Ecto neural progenitor cell (in vitro differentiated cells): ENCODE measurements at places on chromosomes 5 and 9.

GRCh38 chr5:60843936-60844905 lies at the start of gene ELOVL7:
TSS of gene ELOVL7 (minus strand) at chr5:60844269. CDS start at chr5:60787397, 56,872 bp downstream.
- DNase-seq: peak; percentile 88

- peak; percentile 53 for DNase-seq
Measured at GRCh38 chr5:57887851-57888621, 405.4 kb upstream of the ACTBL2 start.

GRCh38 chr5:172356047-172356446 lies 72.5 kb upstream of the UBTD2 start:
- no peak for DNase-seq

DNA sequence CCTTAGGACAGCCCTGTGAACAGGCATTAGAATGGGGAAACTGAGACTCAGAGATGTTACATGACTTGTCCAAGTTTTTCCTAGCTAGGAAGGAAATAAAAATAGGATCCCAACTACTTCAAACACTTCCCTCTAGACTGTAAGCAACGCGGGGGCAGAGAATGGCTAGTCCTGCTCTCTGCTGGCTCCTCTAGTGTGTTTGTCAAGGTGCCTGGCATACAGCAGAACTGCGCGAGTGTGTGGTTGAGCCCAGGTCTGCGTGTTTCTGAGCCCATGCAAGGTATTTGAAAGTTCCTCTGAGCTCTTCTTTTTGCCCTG lies 152.5 kb downstream of the MACROH2A1 start:
- DNase-seq: no peak

GRCh38 chr5:157454273-157454672 lies 5.7 kb upstream of the NIPAL4 start:
- peak; percentile 16 for DNase-seq

DNA sequence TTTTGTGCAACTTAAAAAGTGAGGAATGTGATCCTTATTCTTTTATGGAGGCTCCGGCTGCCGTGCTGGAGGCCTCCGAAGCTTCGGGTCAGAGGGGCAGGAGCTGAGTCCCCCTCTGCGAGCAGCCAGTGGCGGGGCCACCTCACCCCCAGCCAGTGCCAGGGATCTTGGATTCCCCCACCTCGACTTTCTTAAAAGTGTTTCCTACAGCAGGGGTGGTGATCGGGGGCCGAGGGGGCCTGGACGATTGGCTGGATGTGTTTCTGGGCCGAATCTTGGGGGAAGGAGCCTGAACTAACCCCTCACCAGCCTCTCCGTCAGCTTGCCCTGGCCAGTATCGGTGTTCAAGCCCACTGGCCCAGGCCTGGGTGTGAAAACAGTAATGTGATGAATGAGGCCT lies 92.2 kb upstream of the LMX1B start:
- DNase-seq: no peak

- no peak for DNase-seq
Measured at GRCh38 chr9:69674716-69675438, 2.7 kb upstream of the APBA1 start.

- DNase-seq: no peak
Measured at GRCh38 chr5:95237324-95237723, 47.6 kb downstream of the MCTP1 start.

DNA sequence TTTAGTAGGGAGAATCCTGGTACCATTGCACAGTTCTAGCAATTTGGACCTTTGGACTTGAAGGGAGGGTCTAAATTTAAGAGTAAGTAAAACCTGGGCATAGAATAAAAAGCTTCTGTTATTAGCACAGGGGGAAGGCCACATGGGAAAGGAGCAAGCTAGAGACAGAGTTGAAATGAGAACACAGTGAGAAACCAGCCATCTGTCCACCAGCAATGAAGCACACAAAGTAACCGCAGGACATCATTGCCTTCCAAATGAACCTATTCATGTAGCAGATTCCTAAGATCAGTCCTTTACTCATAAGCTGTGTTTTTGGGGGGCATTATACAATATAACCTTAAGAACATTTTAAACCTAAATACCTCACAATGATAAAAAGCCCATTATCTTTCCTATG lies 407.4 kb downstream of the HCN1 start:
- no peak for DNase-seq

DNA sequence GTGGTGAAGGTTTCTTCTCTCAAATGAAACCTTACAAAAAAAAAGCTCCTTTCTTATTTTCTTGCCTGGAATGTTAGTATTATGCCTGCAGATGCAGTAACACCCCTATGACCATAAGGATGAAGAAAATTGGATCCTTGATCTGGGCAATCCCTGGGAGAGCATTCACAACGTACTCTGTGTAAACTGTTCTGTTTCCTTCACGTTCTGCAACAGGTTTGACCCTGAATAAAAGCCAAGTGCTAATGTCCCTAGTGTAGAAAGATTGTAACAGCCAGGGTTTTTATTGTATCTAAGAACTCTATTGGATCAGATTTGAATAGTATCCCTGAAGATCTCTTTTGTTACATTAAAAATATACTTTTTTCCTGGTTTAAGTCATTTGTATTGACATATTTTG lies 1639.6 kb upstream of the ACO1 start:
- no peak for DNase-seq

DNA sequence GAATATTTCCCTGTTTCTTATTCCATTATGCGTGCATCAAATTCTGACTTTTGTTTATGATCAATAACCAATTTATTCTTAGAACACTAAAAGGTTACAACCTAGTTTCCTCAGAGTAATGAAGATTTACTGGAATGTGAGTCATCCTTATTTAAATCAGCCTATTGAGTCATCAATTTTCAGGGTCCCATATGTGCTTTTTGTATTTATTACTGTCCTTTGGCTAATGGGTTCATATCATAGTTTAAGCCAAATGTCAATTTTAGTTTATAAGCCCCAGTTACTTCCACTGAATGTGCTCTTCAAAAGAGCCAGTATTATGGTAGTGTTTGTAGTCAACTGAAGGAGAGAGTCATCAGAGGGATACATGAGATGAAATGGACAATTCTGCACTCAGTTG lies 359.2 kb downstream of the PRR16 start:
- DNase-seq: no peak

DNA sequence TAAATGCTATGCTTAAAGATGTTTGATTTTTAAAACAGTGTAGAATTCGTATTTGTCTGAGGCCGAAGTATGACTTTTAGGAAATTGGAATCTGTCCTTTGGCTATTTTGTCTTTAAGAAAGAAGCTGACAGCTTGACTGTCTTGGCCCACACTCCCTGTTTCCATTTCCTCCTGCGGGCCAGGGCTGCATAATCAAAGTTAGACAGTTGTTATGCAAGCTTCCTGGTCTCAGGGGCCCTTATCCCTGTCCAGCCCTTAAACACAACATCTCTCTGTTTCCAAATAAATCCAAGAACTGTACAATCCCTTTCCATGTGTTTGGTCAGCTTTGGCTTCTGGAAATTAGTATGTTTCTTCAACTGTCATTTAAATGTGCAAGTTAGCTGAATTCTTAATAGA lies 54.6 kb upstream of the ECM2 start:
- no peak for DNase-seq

- no peak for DNase-seq
Measured at GRCh38 chr9:89171231-89171630, 7.4 kb downstream of the SHC3 start.

DNA sequence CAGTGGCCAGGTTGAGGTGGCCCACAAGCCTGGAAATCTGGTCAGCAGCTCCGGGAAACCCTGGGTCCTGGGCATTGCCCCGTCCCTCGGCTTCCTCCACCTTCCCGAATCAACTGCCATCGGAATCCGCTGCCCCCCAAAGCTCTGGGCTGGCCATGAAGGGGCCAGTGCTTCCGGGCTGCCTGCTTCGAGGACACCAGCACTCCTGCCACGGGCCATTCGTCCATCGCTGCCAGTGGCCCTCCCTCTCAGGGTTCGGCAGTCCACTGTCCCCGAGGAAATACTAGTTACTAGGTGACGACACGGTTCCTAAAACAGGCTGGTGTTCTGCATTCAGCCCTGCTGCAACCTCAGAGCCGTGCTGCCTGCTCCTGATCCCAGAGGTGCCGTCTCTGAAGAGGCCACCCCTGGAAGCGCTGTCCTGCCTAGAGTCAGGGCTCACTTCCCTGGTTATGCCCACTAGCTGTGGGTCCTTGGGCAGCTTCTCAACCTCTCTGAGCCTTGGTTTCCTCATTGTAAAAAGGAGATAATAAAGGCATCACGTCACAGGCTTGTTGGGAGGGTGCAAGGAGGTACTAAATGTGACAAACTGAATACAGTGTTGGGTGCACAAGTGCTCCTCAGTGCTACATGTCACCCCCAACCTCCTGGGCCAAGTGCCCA lies 3.5 kb upstream of the WDR5 start:
- no peak for DNase-seq

GRCh38 chr9:87141124-87141523 lies 193.8 kb upstream of the GAS1 start:
- no peak for DNase-seq

- DNase-seq: no peak
Measured at GRCh38 chr5:170268153-170268689, 29.4 kb downstream of the LCP2 start.

DNA sequence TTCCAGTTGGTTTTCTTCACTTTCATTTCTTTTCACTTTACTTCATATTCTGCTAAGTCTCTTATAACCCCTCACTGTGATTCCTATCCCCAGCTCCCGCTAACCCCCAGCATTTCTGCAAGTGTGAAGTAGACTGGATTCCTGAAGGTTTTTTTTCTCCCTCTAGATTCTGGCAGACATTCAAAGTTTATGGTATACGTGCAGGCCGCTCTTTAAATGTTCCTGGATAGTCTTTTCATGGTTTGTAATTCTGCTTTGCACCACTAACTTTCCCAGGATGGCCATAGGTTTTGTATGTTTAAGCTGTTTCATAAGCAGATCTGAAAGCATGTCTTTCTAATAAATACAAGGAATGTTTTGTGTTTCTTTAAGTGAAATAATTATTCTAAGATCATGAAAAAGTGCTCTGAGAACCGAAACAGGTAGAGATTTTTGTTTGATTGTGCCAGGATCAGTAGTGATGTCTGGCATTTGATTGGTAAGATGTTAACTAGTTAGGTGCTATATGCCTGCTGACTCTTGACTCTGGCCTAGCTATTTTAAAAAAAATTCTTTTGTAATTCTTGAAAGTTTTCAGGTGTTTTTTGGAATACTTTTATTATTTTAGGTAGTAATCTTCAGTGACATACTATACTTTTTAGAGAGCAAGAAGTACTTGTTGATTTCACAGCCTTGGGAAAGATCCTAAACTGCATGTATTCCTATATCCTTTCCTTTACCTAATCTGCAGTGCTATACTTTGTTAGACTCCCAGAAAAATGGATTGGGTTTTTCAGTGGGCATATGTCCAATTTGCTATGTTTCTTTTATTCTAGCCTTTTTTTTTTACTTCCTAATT lies 29.7 kb downstream of the CNOT6 start:
- DNase-seq: no peak

DNA sequence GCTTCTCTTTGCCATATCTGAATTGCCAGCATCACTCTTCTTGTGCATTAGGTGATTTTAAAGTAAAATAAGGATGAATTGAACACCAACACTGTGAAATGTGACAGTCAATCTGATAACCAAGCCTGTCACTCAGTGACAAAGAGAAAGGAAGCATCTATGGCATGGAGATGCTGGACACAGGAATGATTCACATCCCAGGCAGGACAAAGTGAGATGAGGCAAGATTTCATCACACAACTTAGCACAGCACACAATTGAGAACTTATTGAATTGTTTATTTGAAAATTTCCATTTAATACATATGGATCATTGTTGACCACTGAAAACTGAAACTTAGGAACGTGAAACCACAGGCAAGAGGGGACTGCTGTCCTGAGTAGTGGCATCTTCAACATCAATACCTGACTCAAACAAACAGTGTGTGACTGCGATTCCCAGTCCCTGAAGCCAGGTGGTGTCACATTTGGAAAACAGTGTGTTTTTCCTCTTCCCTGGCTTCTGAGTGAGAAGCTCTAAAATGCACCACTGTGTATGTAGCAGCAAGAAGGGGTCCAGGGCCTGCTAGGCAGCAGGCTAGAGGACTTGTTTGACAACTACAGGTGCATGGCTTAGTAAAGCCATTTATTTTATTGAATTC lies 10.7 kb downstream of the GAPT start:
- no peak for DNase-seq

- DNase-seq: no peak
Measured at GRCh38 chr5:96370976-96371375, 62.1 kb downstream of the PCSK1 start.

DNA sequence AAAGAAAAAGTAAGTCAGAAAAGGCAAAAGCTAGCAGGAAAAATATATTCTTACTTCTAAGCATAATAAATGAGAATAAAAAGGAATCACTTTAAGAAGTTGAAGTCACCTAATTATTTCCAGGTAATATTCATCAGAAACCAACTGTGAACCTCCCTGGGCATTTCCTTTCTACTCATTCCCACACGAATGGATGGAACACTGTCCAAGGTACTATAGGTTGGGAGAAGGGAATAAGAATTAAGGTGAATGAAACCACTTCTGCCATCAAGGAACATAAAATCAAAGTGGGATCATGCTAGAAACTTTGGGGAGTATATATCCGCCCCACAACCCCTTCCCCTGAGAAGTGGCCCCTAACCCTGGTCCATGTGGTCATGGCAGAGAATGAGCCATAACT lies 41.6 kb downstream of the PRELID2 start:
- DNase-seq: no peak

GRCh38 chr5:135695656-135696313 lies 117.0 kb upstream of the CXCL14 start:
- DNase-seq: peak; percentile 26

GRCh38 chr9:3758816-3759576 lies 233.2 kb upstream of the RFX3 start:
- no peak for DNase-seq

DNA sequence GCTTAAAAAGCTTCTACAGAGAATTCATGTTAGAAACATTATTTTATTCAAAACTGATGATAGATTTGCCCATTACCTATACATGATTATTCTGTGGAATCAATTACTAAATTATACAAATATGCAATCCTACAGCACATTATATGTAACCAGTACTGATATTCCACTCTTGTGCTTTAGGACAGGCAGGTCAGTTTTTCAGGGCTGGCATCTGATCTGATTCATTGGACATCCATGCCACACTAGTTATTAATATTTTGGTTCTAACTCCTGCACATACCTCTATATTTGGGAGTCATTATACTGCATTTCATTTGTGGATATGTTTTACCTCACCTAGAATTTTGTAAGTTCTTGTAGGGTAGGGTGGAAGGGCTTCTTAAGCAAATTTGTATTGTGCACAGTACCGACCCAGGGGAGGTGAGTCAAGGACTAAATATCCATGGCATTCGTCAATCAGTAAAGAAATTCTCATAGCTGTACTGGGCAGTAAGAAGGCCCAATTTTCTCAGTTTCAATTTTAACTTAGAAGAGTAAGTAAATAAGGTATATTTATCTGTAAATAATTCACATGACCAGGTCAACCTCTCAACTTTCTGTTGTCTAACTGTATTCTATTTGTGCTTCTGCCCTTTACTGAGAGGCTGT lies 33.5 kb downstream of the ELOVL7 start:
- DNase-seq: no peak
